NCI-H2081 treated with DMSO at 0.1 percent for 48 hours (cell line): ENCODE measurements at places on chromosomes 1 and 21.

DNA sequence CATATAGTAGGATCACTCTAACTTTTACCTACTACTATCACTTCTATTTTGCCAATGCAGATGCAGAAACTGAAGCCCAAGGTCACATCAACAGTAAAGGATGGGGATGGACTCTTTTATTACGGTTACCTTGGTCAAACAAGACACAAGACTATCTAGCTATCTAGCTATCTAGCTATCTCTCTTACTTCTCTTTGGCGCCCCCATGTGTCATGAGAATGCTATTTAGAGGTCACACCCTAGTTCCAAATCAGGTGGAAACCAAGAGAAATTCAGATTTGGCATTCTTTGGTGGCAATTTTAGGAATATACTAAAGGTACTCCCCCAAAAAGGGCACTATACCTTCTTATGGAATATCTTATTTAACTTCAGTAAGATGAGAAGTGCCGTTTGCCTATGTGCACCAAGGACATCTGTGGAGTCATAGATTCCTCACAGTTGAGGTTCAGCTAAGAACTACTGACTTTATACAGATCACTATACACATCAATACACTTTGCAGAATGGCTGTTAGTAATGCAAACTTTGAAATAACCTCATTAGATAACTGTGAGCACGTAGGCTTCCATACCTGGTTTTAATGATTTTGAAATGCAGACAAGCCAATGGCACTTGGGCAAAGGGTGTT is 6.7 kb downstream of the ZNF648 start:
- DNase-seq, result no peak

DNA sequence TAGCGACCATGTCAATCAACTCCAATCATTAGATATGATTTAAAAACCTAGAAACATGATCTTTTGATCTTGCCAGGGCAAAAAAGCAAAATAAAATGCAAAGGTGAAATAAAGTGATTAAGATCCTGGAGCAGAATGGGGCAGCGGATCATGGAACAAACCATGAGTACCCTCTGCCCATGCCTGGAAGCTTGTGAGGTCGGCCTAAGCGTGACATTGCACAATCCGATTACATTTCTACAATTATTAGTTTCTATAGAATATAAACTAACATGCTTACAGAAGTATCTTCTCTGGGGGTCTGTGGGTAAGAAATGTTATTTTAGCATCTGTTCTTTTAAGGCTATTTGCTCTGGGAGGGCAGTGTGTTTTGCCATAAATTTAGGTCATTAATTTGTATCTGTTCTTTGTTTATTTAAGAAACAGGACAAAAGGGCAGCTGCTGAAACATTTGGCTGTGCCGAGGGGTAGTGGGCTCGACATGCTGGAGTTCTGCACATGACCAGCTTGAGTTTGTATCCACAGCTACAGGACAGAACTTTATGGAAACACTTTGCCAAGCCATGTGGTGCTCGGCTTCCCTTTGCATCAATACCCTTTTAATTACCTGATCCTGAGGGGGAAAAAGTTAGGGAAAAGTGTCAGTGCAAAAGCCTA is 55.9 kb downstream of the ZBTB18 start:
- DNase-seq, result no peak

DNA sequence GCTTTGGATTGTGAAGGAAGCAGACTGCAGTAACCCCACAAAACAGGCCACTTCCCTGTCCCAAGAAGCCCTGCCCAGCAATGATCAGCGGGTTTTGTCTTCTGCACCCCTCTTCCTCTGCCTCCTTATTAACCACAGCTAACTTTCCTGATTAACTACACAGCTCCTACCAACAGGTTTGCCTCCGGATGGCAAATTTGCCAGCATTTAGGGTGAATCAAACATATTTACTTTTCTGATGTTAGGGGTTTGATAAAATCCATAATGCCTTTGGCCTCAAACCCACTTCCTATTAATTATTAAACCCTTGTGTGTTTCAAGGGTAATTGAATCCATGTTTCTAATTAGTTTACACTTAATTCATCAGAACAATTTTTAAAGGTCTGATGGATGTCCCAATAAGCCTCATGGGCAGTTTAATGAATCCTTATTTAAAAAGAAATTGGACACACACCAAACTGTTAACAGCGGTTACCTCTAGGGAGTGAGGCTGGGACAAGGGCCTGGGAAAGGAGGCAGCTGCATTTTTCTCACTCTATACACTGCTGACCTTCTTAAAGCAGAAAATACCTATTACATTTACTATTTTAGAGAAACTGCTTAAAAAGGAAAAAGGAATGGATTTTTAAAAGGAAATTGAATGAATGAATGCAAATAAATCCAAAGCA is 91.9 kb downstream of the CSMD2 start:
- DNase-seq, result no peak

DNA sequence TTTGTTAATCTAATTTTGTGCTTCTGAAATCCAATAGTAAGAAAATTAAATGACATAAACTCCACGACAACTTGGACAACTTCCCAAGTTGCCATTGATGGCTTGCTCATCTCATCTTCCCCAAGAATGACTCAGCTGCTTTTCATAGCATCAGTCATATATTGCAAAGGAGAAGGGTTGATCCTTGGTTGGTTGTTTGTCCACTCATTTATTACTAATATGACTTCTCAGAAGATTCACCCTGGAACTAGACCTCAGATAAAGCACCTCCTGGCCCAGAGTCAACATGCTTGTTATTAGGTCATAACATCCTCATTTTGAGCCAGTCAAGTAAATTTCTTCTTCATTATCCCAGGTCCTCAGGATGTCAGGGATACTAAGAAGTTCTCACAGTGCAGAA is 2.3 kb upstream of the LCE3D start:
- no peak for DNase-seq

- no peak for DNase-seq
Measured at GRCh38 chr1:235588916-235589515, 60.6 kb downstream of the GNG4 start.

DNA sequence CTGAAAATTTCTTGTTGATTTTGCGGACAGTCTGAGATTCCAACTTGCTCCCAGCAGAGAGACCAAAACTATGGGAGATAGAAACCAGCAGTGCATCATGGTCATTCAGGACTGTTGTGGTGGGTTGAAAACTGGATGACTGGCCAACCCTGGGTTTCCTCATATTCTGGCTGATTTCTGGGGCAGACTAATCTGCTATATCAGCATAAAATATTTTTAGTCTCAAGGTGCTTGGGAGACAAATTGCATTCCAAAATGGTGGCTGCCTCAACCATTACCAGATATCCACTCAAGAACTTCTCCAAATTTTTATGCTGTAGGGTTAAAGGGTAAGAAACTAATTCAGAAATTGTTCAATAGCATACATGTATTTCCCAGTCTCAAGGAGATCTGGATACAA is 434.0 kb downstream of the BRINP3 start:
- no peak for DNase-seq

DNA sequence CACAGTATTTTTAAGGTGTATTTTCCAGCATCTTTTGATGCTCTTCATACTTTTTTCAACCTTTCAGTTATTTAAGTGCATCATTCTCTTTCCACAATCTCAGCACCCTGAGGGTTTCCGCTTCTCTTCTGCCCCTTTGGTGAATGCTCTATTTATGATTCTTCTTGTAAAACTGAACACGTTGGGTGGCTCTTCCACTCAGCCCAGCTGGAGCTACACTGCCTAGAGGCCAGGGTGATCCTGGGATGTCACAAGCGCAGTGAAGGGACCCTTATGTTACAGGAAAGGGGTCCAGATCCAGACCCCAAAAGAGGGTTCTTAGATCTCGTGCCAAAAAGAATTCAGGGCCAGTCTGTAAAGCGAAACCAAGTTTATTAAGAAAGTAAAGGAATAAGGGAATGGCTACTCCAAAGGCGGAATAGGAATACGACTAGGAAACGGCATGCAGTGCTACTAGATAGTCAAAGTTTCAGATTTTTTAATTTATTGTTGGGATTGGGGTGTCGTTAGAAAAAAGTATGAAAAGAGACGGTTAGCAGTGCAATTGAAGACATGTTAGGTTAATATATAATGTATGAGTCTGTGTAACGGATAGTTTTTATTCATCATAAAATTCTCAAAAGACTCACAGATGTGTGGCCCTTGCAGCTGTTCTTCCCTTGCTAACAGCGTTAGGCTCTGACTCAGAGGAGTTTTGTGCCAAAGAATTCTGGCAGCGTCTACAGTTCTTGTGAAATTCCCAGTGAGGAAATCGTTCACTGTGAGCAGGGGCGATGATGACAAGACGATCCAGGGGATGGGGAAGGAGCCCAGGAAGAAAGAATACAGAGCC is 14.4 kb upstream of the ERVH48-1 start:
- DNase-seq, result no peak

DNA sequence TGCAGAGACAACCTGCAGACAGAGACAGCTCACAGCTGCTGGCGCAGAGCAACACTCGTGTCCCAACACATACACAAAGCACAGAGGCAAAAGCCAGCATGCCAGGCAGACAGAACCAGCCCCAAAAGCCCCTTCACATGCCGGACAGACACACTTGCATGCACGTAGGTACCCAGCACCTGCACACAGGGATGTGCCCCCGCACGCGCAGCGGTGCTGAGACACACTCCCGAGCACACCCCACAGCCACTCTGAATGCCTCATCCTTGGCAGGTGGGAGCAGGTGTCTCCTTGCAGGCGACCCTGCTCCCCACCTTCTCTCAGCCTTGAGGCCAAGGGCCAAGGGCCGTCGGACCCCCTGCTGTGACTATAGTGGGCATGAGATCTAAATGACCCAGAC is 41.2 kb upstream of the ZC3H12A start:
- DNase-seq, result no peak

- no peak for DNase-seq
Measured at GRCh38 chr1:88980870-88981269, 11.6 kb downstream of the KYAT3 start.

DNA sequence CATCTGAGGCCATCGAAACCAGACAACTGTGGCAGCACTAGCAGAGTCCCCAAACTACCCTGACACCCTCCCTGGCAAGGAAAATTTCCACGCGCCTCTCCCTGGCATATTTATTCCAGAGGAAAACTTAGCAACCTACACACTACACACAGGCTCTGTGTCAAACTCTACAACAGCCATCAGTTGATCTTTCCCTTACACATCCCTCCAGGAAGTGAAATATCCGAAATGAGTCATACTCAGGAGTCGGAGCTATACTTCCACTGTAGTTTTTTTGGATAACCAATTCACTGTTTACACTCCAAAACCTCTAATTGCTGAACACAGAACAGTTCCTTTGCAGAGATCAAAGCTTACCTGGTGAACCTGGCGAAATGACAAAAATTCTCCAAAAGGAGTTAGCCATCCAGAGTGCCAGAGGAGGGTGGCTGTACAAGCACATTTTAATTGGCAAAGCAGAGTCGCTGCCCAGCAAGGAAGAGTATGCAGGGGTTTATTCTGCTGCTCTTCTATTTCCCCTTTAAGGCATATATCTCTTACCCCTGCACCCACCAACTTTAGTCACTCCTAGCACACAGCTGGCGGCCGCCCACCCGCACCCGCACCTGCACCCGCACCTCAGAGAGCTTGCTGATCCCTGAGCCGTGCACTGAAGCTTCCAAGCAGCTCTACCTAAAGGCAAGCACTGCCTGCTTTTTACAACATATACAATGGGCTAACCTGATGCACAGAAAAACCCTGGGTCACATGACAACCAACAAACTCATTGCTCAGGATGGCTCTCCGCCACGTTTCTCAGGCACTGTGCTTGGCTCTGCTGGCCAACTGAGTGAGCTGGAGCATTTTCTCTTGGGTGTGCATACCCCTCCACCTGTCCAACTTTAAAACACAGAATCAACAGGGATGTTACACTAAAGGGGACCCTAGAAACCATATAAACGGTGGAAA is 54.9 kb downstream of the CAPZB start:
- DNase-seq, result no peak

DNA sequence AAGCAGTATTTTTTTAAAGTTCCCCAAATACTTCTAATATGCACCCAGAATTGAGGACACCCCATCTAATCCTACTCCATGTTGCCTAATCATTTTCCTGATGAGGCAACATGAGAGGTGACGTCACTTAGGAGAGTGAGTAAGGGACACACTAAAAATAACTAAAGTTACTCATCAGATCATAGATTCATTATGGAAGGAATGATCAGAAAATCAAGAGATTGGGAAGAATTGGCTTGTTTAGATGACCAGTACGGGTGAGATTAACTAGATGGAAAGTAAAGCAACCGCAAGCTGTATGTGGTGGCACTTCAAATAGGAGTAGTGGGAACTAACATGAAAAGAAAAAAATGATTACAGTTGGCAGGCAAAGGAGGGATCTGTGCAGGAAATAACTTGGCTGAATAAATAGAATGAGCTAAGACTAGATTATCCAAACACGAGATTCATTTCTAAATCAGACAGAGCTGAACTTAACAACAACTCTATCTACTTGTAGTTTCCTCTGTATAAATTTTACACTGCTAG is 61.4 kb upstream of the CXADR start:
- no peak for DNase-seq

- DNase-seq, result no peak
Measured at GRCh38 chr1:15609631-15610030, 7.6 kb upstream of the DDI2 start.

DNA sequence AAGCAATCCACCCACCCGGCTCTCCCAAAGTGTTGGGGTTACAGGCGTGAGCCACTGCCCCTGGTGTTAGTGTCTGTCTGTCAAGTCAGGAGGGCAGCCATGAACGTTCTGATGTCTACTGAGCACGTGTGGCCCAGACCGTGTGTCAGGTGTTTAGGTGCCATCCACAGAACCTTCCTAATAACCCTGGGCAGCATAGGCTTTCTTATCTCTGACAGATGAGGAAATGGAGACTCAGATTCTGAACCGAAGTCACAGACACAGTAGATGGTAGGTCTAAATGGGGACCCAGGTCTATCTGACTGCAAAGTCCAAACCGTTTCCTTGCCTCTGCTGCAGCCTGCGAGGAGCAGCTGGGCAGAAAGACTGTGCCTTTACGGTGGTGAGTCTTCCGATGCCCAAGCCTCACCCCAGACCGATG is 622 bp upstream of the IL6R start:
- no peak for DNase-seq

- DNase-seq, result no peak
Measured at GRCh38 chr1:180365039-180365438, 135.0 kb downstream of the LHX4 start.

DNA sequence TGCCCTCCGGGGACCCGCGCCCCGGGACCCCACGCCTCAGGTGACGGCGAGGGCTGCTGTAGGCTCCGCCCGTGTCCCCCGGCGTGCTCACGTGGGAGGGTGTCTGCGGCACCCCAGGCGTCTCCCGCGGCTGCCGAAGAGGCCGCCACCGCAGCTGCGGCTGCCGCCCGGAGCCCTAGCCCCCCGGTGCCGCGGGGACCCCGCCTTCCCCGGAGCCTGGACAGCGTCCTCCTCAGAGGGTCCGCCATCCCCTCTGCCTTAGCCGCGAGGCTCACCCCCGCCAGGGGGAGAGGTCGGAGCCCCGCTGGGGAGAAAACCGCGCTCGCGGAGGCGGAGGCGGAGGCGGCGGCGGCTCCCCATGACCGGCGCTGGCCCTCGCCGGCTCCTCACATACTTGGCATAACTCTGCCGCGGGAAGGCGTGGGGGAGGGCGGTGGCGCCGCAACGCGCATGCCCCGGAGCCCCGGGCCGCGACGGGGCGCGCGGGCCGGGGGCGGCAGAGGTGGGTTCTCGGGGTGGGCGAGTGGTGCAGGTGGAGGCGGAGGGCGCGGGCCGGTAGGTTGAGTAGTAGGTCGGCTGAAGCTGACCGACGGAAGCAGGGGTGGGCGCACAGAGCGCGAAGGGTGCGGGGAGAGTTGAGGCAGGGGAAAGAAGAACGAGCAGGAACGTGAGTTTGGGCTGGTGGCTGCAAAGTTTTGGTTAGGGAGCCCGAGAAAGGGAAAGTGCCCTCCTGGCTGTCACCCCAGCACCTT is 700 bp upstream of the SYDE2 start:
- DNase-seq, result no peak

- no peak for DNase-seq
Measured at GRCh38 chr1:19811206-19811851, 3.8 kb downstream of the RNF186 start.
